Chondrocyte (in vitro differentiated cells): ENCODE measurements at places on chromosomes 3 and 15. TPM values are rescaled to one million over a fixed set of nuclear protein-coding genes. Genes with fewer than 3 reads are reported as not detected.

- peaks cover 3% of the 10 kb centered on the region for H3K36me3 ChIP-seq
- no peaks in the 10 kb centered on the region for H3K27me3 ChIP-seq
- H3K4me1 ChIP-seq, result peaks cover 21% of the 10 kb centered on the region
- no peak overlapping the region for H3K27ac ChIP-seq
Measured at GRCh38 chr15:80619680-80620079, 75.4 kb upstream of the ABHD17C start.

DNA sequence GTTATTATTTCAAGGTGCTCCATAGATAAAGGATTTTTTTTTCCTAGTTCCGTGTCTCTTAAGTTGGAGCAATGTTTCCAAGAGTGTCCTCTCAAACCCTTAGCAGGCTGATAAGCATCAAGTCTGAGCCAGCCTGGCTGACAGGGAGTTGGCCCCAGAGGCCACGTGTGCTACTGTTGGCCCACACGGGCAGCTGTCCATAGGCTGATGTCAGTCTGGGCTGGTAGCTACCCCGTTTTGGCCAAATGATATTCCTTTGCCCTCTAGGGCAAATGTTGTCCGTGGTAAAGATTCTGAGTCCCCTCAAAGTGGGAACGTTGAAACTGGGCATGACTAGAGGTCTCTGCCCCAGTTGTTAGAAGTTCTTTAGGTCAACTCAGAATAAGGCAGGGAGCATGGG is 99.4 kb downstream of the FLNB start:
- peaks cover 25% of the 10 kb centered on the region for H3K36me3 ChIP-seq
- H3K27me3 ChIP-seq, result no peaks in the 10 kb centered on the region

GRCh38 chr15:22908830-22909229 is 70.4 kb downstream of the NIPA2 start:
- no peaks in the 10 kb centered on the region for H3K4me1 ChIP-seq
- no peak overlapping the region for H3K27ac ChIP-seq
- H3K36me3 ChIP-seq, result peaks cover 40% of the 10 kb centered on the region
- no peaks in the 10 kb centered on the region for H3K27me3 ChIP-seq
- no peak overlapping the region for H3K4me3 ChIP-seq

GRCh38 chr15:64911311-64912186 is at the start of gene ANKDD1A:
ANKDD1A (plus strand) TSS chr15:64911902; CDS start chr15:64911931, 29 bp downstream.
- peak within 1 kb of the TSS; percentile 72 for H3K4me3 ChIP-seq
- no peaks in the 10 kb centered on the region for H3K36me3 ChIP-seq
- DNase-seq, result no peak
- peaks cover 15% of the 10 kb centered on the region for H3K4me1 ChIP-seq

DNA sequence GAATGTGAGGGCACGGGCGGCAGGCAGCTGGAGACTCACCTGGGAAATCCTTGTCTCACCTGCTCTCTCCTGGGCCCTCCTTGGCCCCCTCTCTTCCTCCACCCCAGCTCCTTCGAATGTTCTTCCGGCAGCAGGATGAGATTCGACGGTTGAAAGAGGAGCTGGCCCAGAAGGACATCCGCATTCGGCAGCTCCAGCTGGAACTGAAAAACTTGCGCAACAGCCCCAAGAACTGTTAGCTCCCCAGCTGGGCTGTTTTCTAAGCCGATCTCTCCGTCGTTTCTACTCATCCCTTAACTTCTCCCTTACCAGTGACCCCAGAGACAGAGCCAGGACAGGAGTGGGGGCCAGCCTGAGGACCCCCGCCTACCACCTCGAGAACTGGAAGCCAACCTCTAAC is 95.0 kb downstream of the ANP32A start:
- no peaks in the 10 kb centered on the region for H3K27me3 ChIP-seq
- no peak overlapping the region for H3K27ac ChIP-seq
- no peak overlapping the region for H3K4me3 ChIP-seq
- H3K4me1 ChIP-seq, result peaks cover 9% of the 10 kb centered on the region
- peaks cover 12% of the 10 kb centered on the region for H3K36me3 ChIP-seq

The CEP97 gene
- total RNA-seq, result 8.5 to 13.7 TPM (median 11.8 TPM) in 3 replicates

- no peak overlapping the region for H3K4me3 ChIP-seq
- no peaks in the 10 kb centered on the region for H3K36me3 ChIP-seq
- no peak overlapping the region for H3K27ac ChIP-seq
- no peak for DNase-seq
- no peaks in the 10 kb centered on the region for H3K27me3 ChIP-seq
Measured at GRCh38 chr3:23480329-23480714, 277.2 kb downstream of the UBE2E2 start.

DNA sequence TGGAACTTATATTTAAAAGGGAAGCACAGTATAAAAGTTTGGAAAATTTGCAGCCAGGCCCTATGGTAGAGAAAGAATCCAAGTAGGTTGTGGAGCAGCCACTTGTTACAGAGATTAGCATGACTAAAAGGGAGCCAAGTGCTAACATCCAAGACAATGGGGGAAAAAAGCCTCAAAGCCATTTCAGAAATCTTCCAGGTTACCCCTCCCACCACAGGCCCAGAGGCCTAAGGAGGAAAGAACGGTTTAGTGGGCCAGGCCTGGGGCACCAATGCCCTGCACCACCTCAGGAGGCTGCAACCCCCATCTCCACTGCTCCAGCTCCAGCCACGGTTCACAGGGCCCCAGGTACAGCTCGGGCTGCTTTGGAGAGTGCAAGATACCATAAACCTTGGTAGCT is 69.9 kb downstream of the IGF2BP2 start:
- H3K27ac ChIP-seq, result no peak overlapping the region
- H3K36me3 ChIP-seq, result peaks cover 14% of the 10 kb centered on the region
- H3K27me3 ChIP-seq, result no peaks in the 10 kb centered on the region
- DNase-seq, result no peak
- peaks cover 44% of the 10 kb centered on the region for H3K4me1 ChIP-seq

- H3K27ac ChIP-seq, result no peak overlapping the region
- H3K36me3 ChIP-seq, result no peaks in the 10 kb centered on the region
- H3K4me1 ChIP-seq, result peaks cover 30% of the 10 kb centered on the region
- no peaks in the 10 kb centered on the region for H3K27me3 ChIP-seq
- DNase-seq, result no peak
- H3K4me3 ChIP-seq, result no peak overlapping the region
Measured at GRCh38 chr15:33059184-33059583, 135.3 kb downstream of the FMN1 start.

The DUOX1 gene
- 0.21 TPM in 1 of 3 replicates, not detected in the others for total RNA-seq

- H3K4me3 ChIP-seq, result peak overlapping the region; percentile 36
- peaks cover 41% of the 10 kb centered on the region for H3K4me1 ChIP-seq
- peaks cover 91% of the 10 kb centered on the region for H3K27me3 ChIP-seq
- peak overlapping the region; percentile 32 for H3K27ac ChIP-seq
- no peak for DNase-seq
Measured at GRCh38 chr15:36882487-36883131, 217.7 kb downstream of the MEIS2 start.

GRCh38 chr15:60708684-60709083 is 229.7 kb upstream of the ICE2 start:
- H3K4me1 ChIP-seq, result peaks cover 12% of the 10 kb centered on the region
- no peak for DNase-seq
- H3K27me3 ChIP-seq, result no peaks in the 10 kb centered on the region
- no peaks in the 10 kb centered on the region for H3K36me3 ChIP-seq
- no peak overlapping the region for H3K27ac ChIP-seq

GRCh38 chr3:160403796-160404470 is 4.5 kb downstream of the SMC4 start:
- H3K27ac ChIP-seq, result peak overlapping the region; percentile 98
- H3K4me3 ChIP-seq, result peak overlapping the region; percentile 88
- peaks cover 2% of the 10 kb centered on the region for H3K36me3 ChIP-seq

DNA sequence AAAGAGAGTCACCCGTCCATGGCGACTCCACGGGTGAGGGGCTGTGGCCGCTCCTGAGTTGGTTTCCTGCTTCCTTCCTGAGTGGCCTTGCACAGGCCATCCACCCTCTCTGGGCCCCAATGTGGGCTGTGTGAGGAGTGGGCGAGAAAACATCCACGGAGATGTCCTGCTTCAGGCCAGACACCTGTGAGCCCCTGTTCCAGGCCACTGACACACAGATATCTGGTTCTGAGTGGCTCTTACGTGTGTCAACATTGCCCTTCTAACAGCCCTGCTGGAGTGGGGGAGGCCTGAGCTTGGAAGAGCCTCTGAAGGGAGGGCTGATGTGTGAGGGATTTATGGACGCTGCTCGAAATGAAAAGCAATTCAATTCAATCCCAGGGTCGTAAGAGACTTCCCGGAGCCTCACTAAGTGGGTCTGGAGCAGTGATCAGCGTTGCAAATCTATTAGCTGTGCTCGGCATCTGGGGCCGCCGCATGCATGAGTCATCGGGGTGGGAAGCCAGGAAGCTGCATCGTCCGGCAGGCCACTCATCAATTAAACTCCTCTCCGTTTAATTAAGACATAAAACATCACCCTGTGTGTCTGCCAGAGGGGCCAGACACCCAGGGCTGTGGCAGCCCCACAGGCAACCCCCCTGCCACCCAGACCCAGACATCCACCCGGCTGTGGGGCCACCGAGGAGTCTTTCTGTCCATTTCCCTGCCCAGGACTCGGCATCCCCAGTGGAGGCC is 20.0 kb upstream of the PRR23E start:
- peaks cover 9% of the 10 kb centered on the region for H3K4me1 ChIP-seq
- peak overlapping the region; percentile 16 for H3K4me3 ChIP-seq
- H3K36me3 ChIP-seq, result no peaks in the 10 kb centered on the region
- H3K27ac ChIP-seq, result peak overlapping the region; percentile 27

GRCh38 chr3:188562144-188562543 is 408.2 kb downstream of the LPP start:
- H3K36me3 ChIP-seq, result peaks cover 2% of the 10 kb centered on the region
- H3K27ac ChIP-seq, result peak overlapping the region; percentile 3
- no peaks in the 10 kb centered on the region for H3K27me3 ChIP-seq
- H3K4me3 ChIP-seq, result no peak overlapping the region
- peaks cover 22% of the 10 kb centered on the region for H3K4me1 ChIP-seq

- no peaks in the 10 kb centered on the region for H3K36me3 ChIP-seq
- no peaks in the 10 kb centered on the region for H3K27me3 ChIP-seq
Measured at GRCh38 chr3:149426325-149426724, 48.2 kb upstream of the TM4SF4 start.

DNA sequence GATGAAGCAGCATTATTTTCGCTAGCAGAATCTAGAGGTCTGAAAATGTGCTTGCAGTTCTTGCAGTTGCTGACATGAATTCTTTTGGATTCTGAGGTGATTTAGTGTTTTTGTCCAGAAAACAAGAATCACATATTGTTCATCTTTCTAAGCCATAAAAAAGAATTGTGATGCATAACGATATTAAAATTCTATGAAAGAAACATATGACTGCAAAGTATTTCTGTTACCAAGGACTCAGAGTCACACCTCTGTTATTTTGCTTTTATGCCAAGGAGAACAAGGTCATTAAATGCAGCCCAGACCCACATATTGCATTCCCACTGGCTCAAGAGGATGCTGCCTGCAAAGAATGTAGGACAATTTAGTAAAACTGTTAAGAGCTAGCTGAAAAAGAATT is 299.8 kb upstream of the GPR149 start:
- peaks cover 14% of the 10 kb centered on the region for H3K4me1 ChIP-seq
- H3K27ac ChIP-seq, result no peak overlapping the region
- no peaks in the 10 kb centered on the region for H3K36me3 ChIP-seq
- no peaks in the 10 kb centered on the region for H3K27me3 ChIP-seq

DNA sequence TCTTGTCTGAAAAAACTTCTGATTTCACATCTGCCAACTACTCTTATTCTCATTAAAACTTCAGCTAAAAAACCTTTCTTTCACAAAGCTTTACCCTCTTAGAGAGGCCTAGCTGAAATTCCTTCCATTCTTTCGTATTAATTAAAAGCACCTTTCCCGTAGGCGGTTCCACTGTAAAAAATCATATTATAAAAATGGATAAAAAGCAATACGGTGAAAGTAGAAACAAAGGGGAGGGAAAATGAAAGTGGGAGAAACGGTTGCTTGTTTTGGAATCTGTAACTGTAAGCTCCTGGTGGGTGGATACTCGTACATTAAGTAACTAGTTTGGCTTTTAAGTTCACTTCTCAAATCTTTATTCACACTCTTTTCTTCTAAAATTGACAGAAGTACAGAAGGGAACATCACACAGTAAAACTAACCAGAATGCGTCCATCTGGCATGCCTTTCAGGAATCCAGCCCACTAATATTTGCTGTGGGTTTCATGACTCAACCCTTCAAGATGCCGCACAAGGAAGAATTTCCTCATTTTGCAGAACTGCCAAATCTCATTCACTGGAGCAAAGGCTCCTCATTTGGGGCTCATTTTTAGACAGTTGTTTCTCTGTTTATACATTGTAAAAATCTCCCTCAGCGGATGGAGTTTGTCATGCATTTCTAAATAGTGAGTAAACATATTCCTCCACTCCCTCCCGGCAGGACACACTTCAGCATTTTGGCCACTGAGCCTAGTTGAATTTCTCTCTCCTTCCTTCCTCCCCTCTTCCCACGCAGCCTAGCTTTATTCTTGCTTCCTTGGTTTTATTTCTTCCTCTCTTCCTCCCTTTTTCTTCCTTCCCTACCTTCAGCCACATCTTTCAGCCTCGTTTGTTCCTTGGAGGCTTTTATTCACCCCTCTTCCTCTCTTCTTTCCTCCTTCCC is 419.5 kb upstream of the NAALADL2 start:
- peak overlapping the region; percentile 84 for H3K4me3 ChIP-seq
- H3K4me1 ChIP-seq, result peaks cover 24% of the 10 kb centered on the region
- H3K27me3 ChIP-seq, result peaks cover 4% of the 10 kb centered on the region
- DNase-seq, result no peak
- H3K36me3 ChIP-seq, result no peaks in the 10 kb centered on the region

DNA sequence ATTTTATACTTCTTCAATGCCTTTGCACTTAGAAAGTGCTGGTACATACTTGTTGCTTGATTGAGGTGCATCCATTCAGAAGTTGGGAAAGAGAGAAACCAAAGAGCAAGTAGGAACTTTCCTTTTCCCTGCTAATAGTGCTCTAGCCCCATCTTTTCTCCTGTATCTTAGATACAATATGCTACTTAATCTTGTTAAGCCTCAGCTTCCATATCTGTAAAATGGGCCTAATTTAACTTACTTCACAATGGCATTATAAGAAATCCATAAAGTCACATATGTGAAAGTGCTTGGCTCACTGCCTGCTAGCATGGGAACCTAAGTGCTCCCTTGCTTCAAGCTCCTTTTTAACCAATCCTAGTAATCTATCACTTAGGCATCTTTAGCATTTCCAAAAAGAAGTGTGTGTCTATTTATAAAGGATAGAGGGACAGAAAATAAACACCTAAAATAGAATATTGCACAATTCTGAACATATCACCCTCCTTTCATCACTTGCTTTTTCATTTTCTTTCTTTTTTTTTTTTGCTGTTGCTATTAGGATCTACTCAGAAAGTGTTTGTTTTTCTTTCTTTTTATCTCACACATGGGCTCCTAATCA is 28.1 kb downstream of the KCNAB1 start:
- H3K36me3 ChIP-seq, result no peaks in the 10 kb centered on the region
- H3K27me3 ChIP-seq, result no peaks in the 10 kb centered on the region

- H3K27ac ChIP-seq, result no peak overlapping the region
- DNase-seq, result no peak
- no peaks in the 10 kb centered on the region for H3K27me3 ChIP-seq
- no peak overlapping the region for H3K4me3 ChIP-seq
- H3K4me1 ChIP-seq, result no peaks in the 10 kb centered on the region
Measured at GRCh38 chr3:144963810-144964209, 992.2 kb downstream of the DIPK2A start.

DNA sequence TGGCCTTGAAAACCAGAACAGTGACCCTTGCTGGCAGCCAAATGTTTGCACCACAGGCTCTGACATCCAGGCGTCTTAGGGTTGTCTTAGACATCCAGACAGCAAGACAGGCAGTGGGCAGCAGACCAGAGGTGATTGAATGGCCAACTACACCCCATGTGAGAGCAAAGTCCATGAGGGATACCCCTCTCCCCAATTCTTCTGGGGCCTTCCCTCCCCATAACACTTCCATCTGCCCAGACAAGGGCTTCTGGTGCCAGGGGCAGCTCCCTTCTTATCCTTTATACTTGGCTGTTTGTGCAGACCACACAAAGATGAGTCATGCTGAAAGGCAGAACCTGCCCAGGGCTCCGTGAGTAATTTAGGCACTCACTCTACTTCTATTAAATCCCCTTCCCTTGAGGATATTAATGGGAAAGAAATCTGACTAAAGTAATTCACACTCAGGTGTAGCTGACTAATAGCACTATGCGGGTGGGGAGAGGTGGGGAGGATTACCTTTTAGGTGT is 257.9 kb downstream of the UACA start:
- H3K27ac ChIP-seq, result peak overlapping the region; percentile 86
- peaks cover 3% of the 10 kb centered on the region for H3K36me3 ChIP-seq
